ENCODE measurements at places on chromosomes 1 and 21. TPM values are rescaled to one million over a fixed set of nuclear protein-coding genes. Genes with fewer than 3 reads are reported as not detected.

The TENT5C gene
- 13.7 TPM for total RNA-seq

GRCh38 chr1:89941110-89941766 lies 53.7 kb upstream of the ZNF326 start:
- DNase-seq = no peak

DNA sequence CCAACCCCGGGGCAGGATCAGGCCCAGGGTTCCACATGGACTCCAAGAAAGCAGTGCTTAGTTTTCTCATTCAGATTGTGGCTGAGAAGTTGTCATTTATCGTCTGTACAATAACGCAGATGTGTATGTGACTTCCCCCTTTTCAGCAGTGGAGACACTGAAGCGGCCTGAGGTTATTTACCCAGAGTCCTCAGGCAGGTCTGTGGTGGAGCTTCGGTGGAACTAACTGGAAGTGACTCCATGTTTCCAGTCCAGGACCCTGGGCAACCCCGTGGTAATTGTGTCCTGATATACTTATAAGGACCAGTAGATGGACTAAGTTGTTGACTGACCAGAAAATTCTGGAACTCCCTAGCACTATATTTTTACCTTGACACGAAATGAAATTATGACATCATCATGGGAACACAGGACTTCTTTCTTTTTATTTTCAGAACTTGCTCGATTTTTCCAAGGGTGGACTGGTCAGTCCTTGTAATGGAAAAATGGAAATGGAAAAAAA lies 1.0 kb upstream of the IER5 start:
- no peak for DNase-seq

The LRIF1 gene
- 7.0 TPM for total RNA-seq

The PEAR1 gene
- 17.9 TPM for total RNA-seq

GRCh38 chr1:53628286-53628955 lies 110.5 kb downstream of the GLIS1 start:
- no peak for DNase-seq

The SELE gene
- total RNA-seq = 1.5 TPM

DNA sequence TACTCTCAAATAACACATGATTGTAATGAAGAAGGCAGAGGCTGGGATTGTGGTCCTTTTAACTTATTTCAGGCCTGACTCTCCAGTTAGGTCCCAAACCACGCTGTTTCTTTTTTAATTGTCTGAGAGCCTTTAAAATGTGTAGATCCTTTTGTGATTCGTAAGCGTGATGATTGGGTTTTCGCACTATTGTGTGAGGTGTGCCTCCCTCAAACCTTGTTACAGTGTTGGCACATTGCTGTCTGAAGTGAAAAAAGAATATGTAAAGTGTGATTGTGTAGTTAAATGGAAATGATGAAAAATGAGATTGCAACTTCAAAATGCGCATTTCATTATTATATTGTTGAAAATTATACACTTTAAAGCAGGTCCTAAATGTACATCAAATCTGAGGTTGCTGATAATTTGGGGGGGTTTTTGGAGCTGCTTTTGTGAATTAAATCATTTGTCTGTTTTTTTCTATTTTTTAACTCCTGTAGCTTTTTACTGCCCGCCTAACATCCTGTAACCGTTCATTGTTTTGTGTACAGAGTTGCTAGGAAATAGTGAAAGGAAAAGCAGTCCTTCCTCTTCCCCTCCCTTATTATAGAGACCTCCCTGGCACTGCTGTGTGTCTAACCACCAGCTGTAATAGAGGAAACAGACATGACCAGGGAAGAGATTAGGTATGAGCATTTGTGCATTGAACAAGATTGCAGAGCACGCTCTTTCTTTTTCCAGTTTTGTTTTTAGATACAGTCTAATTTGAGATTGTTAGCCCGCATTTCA lies 43.3 kb downstream of the IARS2 start:
- no peak for DNase-seq

DNA sequence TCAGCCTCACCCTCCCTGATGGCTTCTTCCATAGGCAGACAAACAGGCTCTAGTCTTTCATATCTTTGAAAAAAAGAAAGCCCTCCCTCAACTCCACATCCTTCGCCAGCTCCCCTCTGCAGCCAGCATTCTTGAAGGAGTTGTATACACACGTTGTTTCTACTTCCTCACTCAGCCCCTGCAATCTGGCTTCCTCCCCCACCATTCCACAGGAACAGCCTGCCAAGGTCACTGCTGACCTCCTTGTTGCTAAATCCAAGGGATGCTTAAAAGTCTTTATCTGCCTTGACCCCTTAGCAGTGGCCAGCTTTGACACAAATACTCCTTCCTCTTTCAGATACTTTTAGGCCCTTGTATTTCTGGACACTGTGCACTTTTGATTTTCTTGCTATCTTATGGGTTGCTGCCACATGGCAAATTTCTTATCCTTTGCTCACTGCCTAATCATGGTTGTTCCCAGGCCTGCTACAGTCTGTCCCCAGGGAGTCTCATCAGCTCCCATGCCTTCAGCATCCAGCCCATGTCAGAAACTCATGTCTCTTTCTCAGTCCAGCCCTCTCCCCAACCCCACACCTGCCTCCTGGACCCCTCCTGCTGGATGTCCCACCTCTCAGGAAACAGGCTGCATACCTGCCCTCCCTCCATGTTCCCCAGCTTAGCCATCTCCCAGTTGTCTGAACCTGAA lies 8.3 kb downstream of the FAM229A start:
- DNase-seq = no peak

The FTCD gene
- 0.46 TPM for total RNA-seq

DNA sequence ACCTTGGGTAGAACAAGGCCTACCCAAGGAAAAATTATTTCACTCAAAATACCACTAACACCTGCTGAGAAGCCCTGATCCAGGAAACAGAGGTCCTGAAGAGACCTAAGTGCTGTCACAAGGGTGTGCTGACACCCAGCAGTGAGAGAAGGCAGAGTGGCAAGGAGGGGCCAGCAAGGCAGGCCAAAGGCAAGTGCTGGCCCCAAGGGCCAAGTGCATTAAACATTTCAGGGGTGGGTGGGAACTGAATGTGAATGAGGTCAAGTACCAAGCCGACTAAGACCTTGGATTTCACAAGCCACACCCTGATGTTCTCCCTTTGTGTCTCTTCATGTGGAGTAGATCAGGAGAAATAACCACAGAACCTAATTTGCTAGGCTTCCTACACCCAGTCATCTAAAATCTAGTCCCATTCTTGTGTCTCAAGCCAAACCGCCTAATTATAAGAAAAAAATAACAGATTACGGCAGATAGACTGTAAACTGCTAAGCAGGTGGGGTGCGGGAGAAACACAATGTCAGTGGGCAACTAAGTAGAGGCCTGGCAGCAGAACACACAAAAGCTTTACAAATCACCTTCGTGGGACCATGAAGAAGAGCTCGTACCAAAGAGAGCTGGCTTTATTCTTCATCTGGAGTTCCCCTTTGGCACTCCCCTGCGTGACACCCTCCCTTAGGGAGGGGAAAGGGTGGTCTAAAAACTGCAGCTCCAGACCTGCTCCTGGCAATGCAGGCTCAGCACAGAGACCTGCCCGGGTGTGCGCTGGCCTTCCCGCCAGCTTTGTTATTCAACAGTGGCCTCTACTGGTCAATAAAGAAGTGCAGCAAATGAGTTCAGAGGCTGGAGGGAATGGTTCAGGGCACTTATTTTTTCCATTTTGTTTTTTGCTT lies 8.7 kb downstream of the UBE2G2 start:
- no peak for DNase-seq

GRCh38 chr21:39388811-39389155 lies 39.9 kb upstream of the HMGN1 start:
- no peak for DNase-seq

The ADCY10 gene
- 0.29 TPM for total RNA-seq

The CDA gene
- 8.8 TPM for total RNA-seq

GRCh38 chr21:27647921-27648320 lies 681.0 kb upstream of the ADAMTS5 start:
- no peak for DNase-seq

DNA sequence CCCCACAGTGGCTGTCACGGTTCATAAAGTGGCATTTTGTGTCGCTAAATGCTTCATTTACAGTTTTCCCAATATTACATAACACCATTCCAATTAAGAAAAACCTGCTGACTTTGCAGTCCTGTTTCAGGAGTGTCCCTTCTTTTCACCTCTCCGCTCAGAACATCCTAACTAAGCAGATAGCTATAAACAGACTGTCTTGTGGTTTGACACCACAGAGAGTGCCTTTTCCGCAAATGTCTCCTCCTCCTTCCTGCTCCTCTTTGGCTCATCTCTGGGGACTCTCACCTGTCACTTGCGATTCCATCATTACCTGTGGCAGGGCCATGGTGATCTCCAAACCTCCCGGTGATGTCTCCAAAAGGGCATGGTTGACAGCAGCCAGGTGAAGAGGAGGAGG lies 119.0 kb downstream of the CNIH3 start:
- no peak for DNase-seq

DNA sequence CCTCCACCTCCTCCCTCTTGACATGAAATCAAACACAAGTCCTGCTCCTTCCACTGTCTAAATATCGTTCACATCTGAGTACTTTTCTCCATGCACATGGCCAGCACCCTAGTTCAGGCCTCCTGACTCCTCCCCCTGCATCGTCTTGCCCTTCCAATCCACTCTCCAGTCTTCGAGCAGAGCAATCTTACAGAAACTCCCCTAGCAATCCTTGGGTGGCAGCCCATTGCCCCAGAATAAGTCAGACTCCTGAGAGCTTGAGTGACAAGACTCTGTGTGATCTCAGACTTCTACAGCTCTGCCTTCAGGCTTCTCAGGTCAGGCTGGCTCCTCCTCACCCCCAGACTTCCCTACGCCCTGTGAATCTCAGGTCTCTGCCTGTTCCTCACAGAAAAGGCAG lies 5.5 kb downstream of the SH2D2A start:
- DNase-seq = no peak

GRCh38 chr1:201270616-201271390 lies 12.5 kb upstream of the PKP1 start:
- no peak for DNase-seq

GRCh38 chr1:53769780-53770179 lies 30.8 kb upstream of the GLIS1 start:
- DNase-seq = no peak

- peak; percentile 59 for DNase-seq
These were observed 1.8 kb upstream of the FOXO6 start for GRCh38 chr1:41359211-41360073.

- no peak for DNase-seq
These were observed 1.7 kb upstream of the CLCA1 start for GRCh38 chr1:86466986-86467385.

DNA sequence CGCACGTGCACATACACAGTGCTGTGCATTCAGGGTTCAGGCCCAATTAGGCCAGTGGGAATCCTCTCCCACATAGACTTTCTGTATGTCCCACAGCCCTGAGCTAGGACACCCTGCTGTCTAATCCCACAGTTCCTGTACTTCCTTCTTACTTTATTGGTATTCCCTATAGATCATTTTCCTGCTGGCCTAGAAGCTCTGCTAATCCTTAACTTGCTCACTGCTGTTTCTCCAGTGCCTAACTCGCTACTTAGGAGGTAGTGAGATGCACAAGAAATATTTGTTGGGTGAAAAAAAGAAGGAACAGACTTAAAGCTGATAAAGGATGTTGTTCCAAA lies 34.1 kb upstream of the FHAD1 start:
- no peak for DNase-seq

The S100A1 gene
- total RNA-seq = not detected

DNA sequence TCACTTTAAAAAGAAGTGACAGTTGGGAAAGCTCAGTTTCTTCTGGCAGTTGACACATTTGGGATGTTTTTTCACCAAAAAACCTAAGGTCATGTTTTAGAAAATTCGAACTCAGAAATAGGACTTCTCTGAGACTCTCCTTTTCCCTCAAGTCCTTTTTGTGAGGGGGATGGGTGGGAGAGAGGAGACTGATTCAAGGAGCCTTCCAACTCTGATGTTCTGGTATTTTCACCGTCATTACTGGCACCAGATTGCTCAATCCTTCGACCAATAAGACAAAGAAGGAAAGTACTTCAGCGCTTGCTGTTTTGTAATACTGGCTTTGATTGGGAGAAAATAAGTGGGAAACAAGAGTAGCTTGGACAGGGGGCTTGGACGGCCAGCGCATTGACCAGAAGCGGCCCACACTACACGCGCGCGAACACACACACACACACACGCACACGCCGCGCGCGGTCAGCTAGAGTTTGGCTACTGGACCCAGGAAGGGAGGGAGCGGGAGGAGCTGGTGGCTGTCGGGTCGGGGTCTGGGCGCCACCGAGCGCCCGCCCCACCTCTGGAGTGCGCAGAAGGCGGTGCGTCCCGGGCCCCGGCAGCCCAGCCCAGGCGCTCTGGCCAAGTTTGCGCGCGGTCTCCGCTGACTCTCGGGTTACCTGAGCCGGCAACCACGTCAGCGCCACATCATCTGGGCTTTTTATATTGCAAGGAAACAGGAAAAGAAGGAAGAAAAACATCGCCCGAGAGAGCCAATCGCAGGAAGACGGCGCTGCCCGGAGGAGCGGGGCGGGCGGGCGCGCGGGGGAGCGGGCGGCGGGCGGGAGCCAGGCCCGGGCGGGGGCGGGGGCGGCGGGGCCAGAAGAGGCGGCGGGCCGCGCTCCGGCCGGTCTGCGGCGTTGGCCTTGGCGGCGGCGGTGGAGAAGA lies at the start of gene KCNK1:
Gene KCNK1 (plus strand): TSS at position 855 of the 921 bp plus-strand sequence. CDS start 66 bp downstream, at position 921.
- peak; percentile 91 for DNase-seq

- peak; percentile 81 for DNase-seq
These were observed 27.2 kb upstream of the EPS8L3 start for GRCh38 chr1:109790735-109791494.

The SELL gene
- total RNA-seq = 12.1 TPM

The CSF1 gene
- 79.8 TPM for total RNA-seq

GRCh38 chr1:183884526-183884925 lies 79.6 kb downstream of the RGL1 start:
- no peak for DNase-seq

The B3GALT5 gene
- total RNA-seq = not detected

DNA sequence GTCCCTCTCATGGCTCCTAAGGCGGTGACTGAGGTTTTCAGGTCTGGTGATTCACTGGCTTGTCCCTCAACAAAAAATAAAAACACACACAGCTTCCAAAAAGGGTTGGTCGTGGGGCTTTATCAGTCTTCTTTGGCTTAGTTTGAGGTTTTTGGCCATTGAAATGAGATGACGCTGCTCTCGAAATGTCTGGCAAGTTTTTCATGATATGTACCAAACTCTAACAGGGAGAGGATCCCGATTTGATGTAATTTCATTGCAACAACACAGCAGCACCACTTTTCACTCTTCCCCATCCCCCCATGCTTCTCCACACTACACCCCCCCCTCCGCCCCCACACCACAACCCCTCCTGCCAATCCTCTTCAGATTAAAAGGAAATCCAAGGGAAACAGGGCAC lies 187.1 kb upstream of the NFIA start:
- DNase-seq = no peak

- no peak for DNase-seq
These were observed 21.4 kb downstream of the WNT4 start for GRCh38 chr1:22121421-22121911.

The COL11A1 gene
- 1.7 TPM for total RNA-seq
